Posterior vena cava (tissue), 2 donors: ENCODE measurements at places on chromosomes 3 and 15. TPM values are rescaled to one million over a fixed set of nuclear protein-coding genes. Genes with fewer than 3 reads are reported as not detected.

DNA sequence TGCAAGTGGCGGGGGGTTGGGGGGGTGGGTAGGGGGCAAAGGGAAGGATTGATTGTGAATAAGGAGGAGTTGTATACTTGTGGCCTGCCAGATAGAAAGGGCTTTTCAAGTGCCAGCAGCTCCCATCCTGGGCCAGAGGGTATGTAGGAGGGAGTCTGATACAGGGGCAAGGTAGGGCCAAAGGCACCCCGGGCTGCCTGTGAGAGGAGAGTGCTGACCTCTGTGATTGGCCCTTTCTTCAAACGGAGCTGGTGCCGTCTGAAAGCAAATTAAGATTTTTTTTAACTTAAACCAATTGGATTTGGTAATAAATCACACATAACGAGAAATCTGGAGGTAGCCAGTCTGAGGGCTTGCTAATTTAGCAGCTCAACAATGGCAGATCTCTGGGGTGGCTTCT is 229.9 kb downstream of the THSD4 start:
- DNase-seq, result no peak

EFL1 gene
- 9.1 TPM for total RNA-seq

GRCh38 chr3:197309528-197310361 is 11.3 kb upstream of the DLG1 start:
- DNase-seq, result no peak

DNA sequence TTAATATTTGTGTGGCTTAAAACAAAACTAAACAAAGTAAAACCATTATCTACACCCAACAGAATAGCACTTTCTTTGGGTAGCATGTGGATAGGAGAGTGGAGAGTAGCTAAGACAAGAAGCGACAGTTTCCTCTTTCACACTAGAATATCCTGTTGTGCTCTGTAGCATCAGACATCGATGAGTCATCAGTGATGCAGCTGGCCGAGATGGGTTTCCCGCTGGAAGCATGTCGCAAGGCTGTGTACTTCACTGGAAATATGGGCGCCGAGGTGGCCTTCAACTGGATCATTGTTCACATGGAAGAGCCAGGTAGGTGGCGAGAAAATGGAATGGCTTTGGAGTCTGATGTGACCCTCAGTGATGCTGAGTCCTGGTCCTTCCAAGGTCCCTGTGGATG is 108.1 kb downstream of the USP13 start:
- DNase-seq, result no peak

GRCh38 chr3:30770387-30770786 is 124.1 kb downstream of the GADL1 start:
- peak; percentile 81 for DNase-seq

DNA sequence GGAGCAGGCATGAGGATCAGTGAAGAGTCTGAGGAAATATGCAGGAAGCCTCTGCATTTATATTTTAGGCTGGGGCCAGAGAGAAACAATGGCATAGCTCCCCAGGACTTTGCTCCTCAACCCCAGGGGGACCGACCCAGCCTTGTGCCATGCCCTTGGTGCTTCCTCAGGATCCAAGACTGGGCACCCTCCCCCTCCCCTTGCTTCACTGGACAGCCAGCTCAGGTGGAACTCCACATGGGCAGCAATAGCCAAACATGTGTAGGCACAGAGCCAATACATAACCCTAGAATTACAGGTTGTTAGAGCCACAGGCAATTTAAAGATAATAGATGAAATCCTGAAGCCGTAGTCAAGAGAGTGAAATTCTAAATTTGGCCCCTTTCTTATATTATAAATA is 73.0 kb upstream of the ETV5 start:
- DNase-seq, result no peak

PRICKLE2 gene
- 34.9 TPM for total RNA-seq

DNA sequence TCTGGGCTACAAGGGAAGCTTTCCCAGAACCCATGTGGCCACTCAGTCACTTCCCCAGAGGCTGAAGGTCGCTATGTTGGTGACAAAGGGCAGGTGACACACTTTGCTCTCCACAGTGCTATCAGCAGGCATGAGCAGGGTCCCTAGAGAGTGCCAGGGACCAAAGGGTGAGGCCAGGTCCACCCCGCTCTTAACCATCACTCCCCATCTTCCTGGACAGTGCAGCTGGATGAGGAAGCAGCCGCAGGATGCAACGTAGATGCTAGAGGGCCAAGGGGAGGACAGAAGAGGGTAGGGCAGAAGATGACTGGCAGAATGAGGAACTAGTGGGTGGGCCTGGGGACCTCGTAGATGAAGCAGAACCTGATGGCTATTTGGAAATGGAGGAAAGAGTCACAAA is 13.6 kb upstream of the LTF start:
- no peak for DNase-seq

GRCh38 chr3:141877911-141878310 is 1.5 kb downstream of the ATP1B3 start:
- DNase-seq, result no peak
